ENCODE measurements at places on chromosomes 13 and 19.
A peak's percentile ranks its signal among the peaks of the same experiment; 100 is the strongest.

GRCh38 chr13:67077132-67077531 is 153.0 kb downstream of the PCDH9 start:
- no peak for DNase-seq

DNA sequence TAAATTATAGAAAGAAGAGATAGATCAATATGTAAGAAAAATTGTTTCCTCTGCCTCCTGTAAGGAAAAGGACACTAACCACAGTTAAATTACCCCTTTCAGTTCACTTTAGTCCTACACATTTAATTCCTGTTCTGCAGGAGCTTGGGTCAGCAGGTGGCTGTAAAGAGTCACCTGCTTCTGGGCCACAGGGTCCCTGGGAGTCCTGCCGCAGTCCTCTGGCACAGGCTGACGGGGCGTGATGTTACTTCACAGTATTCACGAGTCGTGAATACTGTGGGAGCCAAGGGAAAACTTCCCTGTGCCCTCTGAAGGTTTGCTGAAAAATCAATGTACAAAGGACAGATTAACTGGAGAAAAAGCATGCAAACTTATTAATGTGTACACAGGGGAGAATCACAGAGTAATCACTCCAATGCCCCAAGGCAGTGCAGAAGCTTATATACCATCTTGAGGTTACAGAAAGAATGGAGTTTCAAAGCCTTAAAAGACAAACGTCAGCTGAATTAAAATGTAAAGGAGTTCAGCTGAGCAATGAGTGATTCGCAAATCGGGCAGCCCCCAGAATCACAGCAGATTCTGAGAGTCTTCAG is 125.8 kb upstream of the TMTC4 start:
- DNase-seq: no peak

- no peak for DNase-seq
These were observed 370.3 kb downstream of the ZNF536 start for GRCh38 chr19:30742406-30742938.

DNA sequence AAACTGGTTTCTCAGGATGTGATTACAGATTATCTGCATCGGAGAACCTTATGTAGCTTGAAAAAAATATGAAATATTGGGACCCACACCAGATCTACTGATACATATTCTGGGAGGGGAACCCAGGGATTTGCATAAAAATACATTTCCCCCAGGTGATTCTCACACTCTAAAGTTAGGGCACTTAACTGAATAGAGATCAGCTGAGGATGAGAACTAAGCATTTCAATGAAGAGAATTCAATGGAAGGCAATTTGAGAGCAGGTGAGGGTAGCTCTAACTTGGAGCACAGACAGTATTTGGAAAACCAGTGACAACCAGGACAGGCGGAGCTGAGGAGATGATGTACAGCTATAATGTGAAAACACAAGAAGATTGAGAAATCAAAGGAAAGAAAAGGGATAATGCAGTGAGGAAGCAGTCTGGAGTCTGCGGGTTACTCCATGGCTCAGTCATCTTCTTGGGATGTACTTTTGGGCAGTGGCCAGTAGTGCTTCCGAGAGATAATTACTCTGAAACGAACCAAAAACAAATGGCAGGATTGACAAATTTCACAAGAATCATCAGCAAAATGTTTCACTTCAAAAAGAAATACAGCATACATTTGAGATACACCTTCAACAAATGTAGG is 6.1 kb upstream of the OXGR1 start:
- peak; percentile 73 for DNase-seq

GRCh38 chr13:32594157-32594738 is 8.0 kb downstream of the PDS5B start:
- peak; percentile 36 for DNase-seq

DNA sequence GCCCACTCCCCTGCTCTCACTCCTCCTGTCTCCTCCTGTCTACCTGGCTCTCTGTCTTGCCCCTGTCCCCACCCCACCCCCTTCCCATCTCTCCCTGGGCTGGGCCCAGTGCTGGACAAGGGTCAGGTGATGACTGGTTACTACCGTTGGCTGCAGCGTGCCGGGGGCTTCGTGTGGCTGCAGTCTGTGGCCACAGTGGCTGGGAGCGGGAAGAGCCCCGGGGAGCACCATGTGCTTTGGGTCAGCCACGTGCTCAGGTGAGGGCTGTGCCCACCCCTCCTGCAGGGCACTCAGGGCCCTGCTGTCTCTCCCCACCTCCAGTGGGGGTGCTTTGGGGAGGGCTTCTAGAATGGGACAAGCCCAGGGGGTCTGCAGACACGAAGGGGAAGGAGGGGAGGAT is 7.6 kb downstream of the TMEM160 start:
- DNase-seq: no peak

DNA sequence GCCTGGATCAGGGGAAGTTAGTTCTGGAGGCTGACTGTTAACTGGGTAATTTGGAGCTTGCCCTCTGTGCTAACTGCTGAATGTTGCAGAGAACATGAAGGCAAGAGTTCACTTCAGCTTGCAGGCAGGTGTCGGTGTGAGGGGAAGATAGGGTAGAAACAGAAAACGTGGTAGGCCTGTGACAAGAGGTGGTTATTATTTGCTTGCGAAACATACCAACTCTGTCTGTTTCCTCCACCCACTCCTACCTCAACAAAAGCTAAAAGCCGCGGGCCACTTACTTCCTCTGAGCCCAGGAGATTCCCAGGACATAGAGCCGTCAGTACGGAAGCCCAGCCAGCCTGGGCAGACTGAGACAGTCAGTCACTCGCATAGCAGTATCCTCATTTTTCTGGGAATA is 119.2 kb upstream of the ABCC4 start:
- no peak for DNase-seq

- no peak for DNase-seq
These were observed 1.6 kb upstream of the ZNF497 start for GRCh38 chr19:58364146-58364545.

GRCh38 chr19:5171711-5172110 is 168.9 kb downstream of the PTPRS start:
- DNase-seq: no peak

DNA sequence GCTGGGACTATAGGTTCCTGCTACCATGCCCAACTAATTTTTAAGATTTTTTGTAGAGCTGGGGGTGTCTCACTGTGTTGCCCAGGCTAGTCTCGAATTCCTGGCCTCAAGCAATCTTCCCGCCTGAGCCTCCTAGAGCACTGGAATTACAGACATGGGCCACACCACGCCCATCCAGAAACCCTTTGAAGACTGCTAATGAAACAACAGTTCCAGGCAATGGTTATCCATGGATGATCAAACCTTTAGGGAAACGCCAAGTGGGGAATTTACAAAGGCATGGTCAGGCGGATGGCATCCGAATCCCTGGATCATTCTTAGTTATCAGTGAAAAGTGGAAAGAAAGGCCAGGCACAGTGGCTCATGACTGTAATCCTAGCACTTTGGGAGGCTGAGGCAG is 16.9 kb upstream of the DNMT1 start:
- DNase-seq: no peak

GRCh38 chr13:113224486-113224885 is 15.1 kb downstream of the CUL4A start:
- no peak for DNase-seq

DNA sequence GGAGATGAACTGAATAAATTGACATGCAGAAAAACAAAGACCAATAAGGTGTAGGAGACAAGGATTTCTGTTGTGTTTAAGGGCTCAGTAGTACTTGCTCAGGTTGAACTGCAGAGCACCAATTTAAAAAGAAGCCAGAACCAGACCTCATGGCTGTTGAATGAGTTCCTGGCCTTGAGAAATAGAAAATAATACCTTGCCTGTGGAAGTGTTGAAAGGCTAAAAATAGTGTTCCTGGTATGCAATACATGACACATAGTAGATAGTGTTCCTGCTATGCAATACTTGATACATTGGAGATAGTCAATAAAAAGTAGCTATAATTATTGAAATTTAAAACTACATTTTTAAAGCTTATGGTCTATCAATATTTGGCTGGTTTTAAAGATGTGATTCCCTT is 595.8 kb downstream of the PCDH9 start:
- DNase-seq: peak; percentile 39

- no peak for DNase-seq
These were observed 64.1 kb downstream of the ERCC5 start for GRCh38 chr13:102909971-102910370.

GRCh38 chr13:25827831-25828465 is 223.9 kb downstream of the SHISA2 start:
- no peak for DNase-seq

- no peak for DNase-seq
These were observed 2.0 kb upstream of the TMEM221 start for GRCh38 chr19:17450264-17451075.

GRCh38 chr13:95793781-95794180 is 116.8 kb downstream of the DNAJC3 start:
- DNase-seq: no peak

DNA sequence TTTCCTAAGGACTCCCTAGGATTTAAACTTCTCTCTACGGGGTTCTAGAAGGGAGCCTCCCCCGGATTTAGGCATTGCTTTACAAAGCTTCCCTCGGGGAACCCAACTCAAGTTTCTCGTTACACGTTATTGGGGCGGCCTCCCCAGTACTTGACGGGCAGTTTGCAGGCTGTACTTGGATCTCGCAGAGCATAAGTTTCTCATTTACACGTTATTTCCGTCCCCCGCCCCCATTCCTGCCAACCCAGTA is 584 bp downstream of the SMG9 start:
- DNase-seq: no peak

DNA sequence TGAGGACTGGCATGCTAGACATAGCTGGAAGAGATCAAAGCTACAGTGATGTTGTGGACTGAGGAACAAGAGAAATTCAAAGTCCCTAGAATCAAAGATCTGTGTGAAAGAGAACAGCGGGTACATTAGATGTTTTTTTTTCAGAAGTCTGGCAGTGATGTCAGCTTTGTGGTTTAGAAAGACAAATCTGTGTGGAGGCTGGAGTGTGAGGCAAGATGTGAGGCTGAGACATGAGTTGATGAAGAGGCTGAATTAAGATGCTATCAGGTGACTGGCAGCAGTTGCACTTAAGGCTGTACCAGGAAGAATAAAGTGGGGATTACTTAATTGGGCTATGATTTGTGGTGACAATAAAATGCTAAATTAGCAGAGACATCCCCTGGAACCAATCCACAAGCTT is 46.5 kb downstream of the DNAJC3 start:
- no peak for DNase-seq

GRCh38 chr19:4372165-4373012 is 28.0 kb downstream of the SH3GL1 start:
- no peak for DNase-seq

- no peak for DNase-seq
These were observed 10.8 kb downstream of the ALOX5AP start for GRCh38 chr13:30745906-30746686.

DNA sequence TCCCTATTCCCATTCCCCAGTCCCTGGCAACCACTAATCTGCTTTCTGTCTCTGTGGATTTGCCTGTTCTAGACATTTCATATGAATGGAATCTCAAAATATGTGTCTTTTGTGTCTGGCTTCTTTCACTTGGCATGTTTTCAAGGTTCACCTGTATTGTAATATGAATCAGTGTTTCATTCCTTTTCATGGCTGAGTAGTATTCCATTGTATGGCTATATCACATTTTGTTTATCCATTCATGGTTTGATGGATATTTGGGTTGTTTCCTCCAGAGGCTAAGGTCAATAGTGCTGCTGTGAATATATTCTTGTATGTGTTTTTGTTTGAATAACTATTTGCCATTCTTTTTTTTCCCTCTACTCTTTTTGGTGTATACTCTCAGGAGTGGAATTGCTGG is 24.4 kb downstream of the NCAN start:
- DNase-seq: no peak

- no peak for DNase-seq
These were observed 152.1 kb downstream of the UQCRFS1 start for GRCh38 chr19:29060813-29061364.

GRCh38 chr13:111213964-111214726 is 99.0 kb downstream of the ARHGEF7 start:
- no peak for DNase-seq

- DNase-seq: no peak
These were observed 1534.0 kb upstream of the SPRY2 start for GRCh38 chr13:81874681-81875661.

DNA sequence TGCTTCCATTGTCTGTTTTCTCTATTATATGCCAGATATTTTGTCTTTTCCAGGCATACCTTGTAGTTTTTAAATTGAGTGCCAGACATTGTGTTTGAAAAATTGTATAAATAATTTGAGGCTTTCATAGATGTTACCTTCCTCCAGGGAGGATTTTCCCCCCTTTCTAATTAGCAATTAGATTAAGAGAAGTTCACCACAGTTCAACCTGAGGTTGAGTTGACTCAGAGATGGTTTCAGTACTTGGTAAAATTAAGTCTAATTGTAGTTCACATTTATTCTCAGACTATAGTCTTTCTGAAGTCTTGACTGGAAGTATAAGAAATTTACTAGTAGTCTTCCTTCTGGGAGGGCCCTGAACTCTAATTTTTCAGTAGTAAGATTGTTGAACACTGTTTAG is 104.1 kb upstream of the SCEL start:
- DNase-seq: no peak

- no peak for DNase-seq
These were observed 9.5 kb downstream of the FGF22 start for GRCh38 chr19:648904-649801.

DNA sequence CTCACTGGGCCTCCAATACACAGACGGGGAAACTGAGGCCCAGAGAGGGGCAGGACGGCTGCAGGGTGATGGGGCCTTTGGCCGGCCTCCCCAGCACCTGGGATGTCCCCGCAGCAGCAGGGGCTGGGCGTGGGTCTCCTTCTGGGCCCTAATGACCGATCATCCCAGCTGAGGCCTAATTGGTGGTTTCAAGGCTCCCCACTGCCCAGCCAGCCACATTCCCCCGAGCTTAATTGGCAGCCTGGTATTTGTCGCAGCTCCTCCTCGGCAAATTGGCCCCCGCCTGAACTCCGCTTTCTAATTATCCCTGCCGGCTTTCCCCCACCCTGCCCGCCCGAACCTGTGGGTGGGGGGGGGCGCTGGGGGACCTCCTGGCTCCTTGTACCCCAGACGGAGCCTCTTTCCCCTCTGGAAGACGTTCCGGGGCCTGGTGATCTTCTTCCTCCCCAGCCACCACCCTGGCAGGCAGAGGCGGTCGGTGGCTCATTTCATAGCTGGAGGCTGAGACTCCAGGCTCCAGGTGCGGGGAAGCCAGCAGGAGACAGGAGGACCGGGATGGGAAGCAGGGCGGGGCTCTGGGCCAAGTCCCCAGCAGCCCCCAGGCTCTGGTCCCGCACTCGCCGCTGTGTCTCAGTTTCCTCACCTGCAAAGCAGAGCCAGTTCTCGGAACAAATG is 27.2 kb upstream of the WDR18 start:
- DNase-seq: no peak

- DNase-seq: peak; percentile 21
These were observed 319.7 kb downstream of the KCNRG start for GRCh38 chr13:50334944-50335343.

GRCh38 chr19:48095612-48096175 is 14.9 kb downstream of the PLA2G4C start:
- no peak for DNase-seq

All from fibroblast of pulmonary artery (primary cell).